ENCODE measurements at places on chromosomes 13 and 19. TPM values are rescaled to one million over a fixed set of nuclear protein-coding genes. Genes with fewer than 3 reads are reported as not detected.

- H3K36me3 ChIP-seq: no peaks in the 10 kb centered on the region
- no peak overlapping the region for H3K27ac ChIP-seq
- DNase-seq: no peak
These were observed 156.7 kb downstream of the SLC7A1 start for GRCh38 chr13:29438769-29439168.

TMEM145 gene
- 6.6 TPM for total RNA-seq

DNA sequence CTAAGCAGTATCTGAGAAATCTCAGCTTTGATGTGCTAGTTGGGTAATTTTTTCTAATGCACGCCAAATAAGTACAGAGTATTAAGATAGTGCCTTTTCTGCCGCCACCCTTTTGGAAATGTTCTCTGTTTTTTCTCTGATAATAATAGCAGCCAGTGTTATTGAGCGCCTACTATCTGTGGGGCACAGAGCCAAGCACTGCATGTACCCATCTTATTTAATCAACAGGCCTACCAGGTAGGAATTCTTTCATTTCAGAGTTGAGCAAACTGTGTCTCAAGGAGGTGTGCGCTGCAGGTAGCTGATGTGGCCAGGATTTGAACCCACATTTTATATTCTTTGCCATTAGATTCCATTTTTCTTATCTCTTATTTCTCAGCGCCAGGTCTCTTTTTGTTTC lies 1.4 kb downstream of the EPN1 start:
- peaks cover 19% of the 10 kb centered on the region for H3K4me1 ChIP-seq
- no peaks in the 10 kb centered on the region for H3K36me3 ChIP-seq
- no peaks in the 10 kb centered on the region for H3K27me3 ChIP-seq
- H3K4me3 ChIP-seq: peak overlapping the region; percentile 70

DNA sequence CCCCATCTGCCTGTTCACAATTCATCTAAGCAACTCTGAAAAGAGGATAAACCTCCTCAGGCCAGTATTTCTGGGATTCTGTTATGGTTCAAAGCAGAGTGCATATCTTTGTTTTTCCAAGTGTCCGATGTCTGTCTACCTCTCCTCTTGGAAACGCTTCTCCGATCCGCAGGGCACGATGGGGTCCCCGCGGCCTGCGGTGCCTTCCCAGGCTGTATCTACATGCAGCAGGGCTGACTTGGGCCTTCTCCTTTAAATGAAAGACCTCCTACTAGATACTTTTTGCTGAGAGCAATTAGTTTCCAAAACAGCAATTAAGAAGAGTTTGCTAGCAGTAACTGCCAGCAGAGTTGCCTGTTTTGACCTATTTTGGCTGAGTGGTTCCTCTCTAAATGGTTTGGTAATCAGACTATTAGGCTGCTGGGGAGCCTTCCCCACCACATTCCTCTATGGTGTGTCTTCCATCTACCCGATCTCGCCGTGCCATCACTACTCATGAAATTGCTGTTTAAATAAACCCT lies 23.5 kb downstream of the COL4A2 start:
- peak overlapping the region; percentile 77 for H3K27ac ChIP-seq
- H3K27me3 ChIP-seq: no peaks in the 10 kb centered on the region
- H3K36me3 ChIP-seq: no peaks in the 10 kb centered on the region
- no peak for DNase-seq
- no peak overlapping the region for H3K4me3 ChIP-seq

DNA sequence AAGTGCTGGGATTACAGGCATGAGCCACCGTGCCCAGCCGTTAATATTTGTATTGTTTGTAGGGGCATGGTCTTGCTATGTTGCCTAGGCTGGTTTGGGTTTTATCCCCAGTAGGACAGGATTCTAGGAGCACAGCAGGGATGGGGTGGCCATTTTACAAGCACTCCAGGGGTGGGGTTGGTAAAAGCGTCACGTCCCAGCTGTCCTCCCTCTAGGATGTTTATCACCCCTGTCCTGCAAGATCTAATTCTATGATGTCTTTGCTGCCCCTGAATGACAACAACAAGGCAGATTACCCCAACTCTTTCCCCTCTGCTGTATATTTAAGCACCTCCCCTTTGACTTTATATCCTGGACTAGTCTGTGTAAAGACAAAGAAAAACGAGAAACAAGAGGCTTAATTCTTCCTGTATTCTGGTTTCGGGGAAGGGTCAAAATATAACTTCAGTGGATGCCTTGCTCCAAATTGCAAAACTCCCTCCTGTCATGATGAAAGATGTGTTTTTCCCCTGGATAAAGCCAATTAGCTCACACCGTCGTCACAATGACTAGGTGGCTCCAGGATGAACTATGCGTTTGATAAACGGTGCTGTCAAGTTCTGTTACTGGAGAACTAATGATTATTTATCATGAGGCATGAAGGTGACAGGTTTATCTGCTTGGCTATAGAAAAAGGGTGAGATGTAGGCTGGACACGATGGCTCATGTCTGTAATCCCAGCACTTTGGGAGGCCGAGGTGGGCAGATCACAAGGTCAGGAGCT lies 27.8 kb upstream of the OR1M1 start:
- no peaks in the 10 kb centered on the region for H3K27me3 ChIP-seq
- H3K4me3 ChIP-seq: no peak overlapping the region
- H3K27ac ChIP-seq: no peak overlapping the region
- DNase-seq: no peak

UFM1 gene
- total RNA-seq: 76.0 TPM

ZNF490 gene
- 16.7 TPM for total RNA-seq

GRCh38 chr13:114285166-114285808 lies 3.9 kb downstream of the UPF3A start:
- H3K27me3 ChIP-seq: no peaks in the 10 kb centered on the region
- no peak overlapping the region for H3K27ac ChIP-seq
- no peaks in the 10 kb centered on the region for H3K36me3 ChIP-seq
- DNase-seq: no peak
- no peak overlapping the region for H3K4me3 ChIP-seq
- H3K4me1 ChIP-seq: peaks cover 10% of the 10 kb centered on the region

DNA sequence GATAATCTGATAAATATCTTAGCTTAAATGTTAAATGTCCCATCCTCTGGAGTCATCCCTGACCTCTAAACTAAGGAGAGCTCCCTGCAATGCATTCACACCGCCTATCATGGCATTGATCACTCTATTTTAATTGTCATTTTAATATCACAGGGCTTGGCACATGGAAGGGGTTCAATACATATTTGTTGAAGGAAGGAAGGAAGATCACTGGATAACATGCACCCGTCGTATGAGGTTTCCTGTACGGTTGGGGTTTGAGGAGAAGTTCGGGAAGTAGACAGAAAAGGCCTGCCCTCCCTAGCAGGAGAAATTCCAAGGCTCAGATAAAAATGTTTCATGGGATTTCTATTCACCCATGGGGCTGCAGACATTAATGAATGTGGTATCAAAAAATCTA lies 102.0 kb downstream of the MBNL2 start:
- peaks cover 15% of the 10 kb centered on the region for H3K4me1 ChIP-seq
- H3K27me3 ChIP-seq: no peaks in the 10 kb centered on the region
- H3K4me3 ChIP-seq: no peak overlapping the region
- H3K36me3 ChIP-seq: no peaks in the 10 kb centered on the region
- DNase-seq: no peak

- DNase-seq: no peak
- no peak overlapping the region for H3K4me3 ChIP-seq
- H3K27me3 ChIP-seq: no peaks in the 10 kb centered on the region
- peaks cover 14% of the 10 kb centered on the region for H3K4me1 ChIP-seq
- peaks cover 13% of the 10 kb centered on the region for H3K36me3 ChIP-seq
- no peak overlapping the region for H3K27ac ChIP-seq
These were observed 3.9 kb downstream of the EEF2 start for GRCh38 chr19:3981373-3981735.

LCP1 gene
- 2.2 TPM for total RNA-seq

- no peak overlapping the region for H3K4me3 ChIP-seq
- DNase-seq: no peak
- H3K4me1 ChIP-seq: peaks cover 31% of the 10 kb centered on the region
- H3K36me3 ChIP-seq: no peaks in the 10 kb centered on the region
- H3K27ac ChIP-seq: no peak overlapping the region
These were observed 42.8 kb downstream of the PIN1 start for GRCh38 chr19:9877780-9878510.

DNA sequence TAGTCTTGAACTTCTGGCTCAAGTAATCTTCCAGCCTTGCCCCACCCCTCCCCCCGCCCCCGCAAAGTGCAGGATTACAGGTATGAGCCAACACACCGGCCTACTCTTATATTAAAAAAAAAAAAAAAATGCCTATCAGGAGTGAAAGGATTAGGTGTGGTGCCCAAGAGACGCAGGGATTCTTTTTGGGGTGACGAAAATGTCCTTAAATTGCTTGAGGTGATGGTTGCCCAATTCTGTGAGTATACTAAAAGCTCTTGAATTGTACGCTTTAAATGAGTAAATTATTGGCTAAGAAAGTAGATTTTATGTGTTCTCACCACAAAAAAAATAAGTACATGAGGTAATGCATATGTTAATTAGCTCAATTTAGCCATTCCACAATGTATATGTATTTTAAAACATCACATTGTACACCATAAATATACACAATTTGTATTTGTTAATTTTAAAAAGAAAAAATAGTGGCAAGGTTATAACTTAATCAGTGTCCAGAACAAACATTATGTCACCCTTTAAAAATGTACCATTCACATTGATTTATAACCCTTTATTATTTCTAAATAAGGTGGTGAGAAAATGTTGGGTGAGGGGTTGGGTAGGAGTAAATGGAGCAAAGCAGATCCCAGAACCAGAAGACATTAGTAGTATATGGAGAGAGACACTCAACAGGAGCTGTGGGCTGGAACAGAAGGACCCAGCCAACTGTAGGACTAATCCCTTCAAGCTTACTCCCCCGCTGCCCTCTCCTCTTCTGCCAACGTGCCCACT lies 3.9 kb downstream of the IGSF23 start:
- no peaks in the 10 kb centered on the region for H3K4me1 ChIP-seq
- H3K36me3 ChIP-seq: no peaks in the 10 kb centered on the region
- H3K4me3 ChIP-seq: no peak overlapping the region
- H3K27me3 ChIP-seq: no peaks in the 10 kb centered on the region
- no peak overlapping the region for H3K27ac ChIP-seq
